ENCODE measurements at places on chromosomes 6 and 20.
A peak's percentile ranks its signal among the peaks of the same experiment; 100 is the strongest.

GRCh38 chr6:137870744-137871247 is 3.7 kb downstream of the TNFAIP3 start:
- no peak for DNase-seq

- DNase-seq = no peak
Observed at GRCh38 chr20:40639676-40640355, 49.2 kb downstream of the MAFB start.

DNA sequence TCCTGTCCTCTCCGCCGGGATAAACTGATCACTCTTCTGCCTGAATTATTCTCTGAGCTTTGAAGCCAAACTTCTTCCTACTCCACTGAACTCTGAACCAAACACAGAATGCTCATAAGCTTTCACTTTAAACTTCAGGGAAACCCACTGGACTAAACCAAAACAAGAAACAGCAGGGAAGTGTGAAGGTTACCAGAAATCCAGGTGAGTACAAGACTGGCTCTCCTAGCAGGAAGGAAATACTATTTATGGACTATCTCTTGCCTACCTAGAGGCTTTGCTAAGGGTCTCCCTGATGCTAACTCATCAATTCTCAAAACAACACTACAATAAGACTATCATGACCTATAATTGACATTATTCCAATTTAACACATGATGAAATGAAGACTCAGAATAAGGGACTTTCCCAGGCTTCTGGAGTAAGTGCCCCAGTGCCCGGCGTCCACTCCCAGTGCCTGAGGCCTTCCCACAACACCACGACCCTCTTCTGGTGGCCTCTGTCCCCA is 145.0 kb downstream of the ZDHHC14 start:
- no peak for DNase-seq

GRCh38 chr6:72968704-72969103 is 256.6 kb downstream of the KHDC1L start:
- DNase-seq = peak; percentile 26

DNA sequence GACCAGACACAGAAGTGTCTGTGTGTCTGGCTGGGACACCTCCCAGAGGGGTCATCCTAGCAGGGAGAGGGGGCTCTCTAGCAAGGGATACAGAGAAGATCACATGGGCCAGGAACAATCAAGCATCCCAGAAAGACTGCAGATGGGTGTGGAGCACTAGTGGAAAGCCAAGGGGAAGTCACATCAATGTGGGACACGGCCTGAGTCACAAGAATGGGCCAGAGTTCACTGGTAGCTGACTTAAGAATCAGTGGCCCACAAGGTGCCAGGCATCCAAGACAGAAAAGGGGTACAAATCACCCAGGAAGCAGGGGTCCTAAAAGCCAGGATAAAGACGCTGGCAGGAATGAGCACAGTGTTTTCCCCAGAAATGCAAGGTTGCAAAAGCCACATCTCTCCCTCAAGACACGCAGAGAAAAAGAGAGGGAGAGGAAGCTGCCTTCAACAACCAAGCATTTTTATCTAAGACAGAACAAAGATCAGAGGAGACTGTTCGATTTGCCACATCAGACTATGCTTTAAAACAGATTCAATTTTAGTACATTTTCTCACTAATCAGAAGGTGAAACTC is 113.6 kb upstream of the DST start:
- no peak for DNase-seq

DNA sequence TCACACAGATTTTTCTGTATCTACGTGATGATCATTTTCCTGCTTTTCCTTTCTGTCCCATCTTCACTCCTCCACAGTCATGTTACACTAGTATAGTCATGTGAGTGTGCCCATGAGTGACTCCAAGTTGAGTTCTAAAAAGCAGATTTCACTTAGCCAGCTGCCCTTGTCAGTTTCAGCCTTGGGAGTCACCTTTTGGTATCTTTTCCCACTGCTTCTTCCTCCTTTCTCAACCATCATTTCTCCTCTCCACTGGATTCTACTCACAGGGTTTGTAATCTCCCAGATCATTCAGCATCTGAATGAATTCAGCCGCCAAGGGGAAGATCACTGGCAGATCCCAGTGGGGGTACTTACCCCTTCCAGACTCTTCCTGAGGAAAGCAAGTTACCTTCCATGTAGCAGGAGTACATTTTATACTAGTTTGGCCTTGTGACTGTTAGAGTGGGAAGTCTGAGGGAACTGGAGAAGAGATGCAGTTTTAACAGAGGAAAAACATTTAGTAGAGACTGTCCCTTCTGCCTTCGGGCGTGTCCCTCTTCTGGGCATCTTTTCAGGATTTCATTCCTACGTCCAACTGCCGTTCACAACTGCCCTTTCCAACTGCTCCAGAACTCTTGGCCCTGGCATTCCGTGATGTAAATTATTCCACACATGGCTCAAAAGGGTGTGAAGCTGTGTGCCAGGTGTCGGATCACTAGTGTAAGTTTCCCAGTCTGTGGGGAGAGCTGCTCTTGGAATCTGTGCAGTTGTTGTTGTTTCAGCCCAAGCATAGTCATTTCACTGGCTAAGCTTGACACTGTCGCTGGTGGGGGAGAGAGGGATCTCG is 38.9 kb downstream of the BICRAL start:
- no peak for DNase-seq
